ENCODE measurements at places on chromosomes 6 and 20.

- DNase-seq: no peak
Measured at GRCh38 chr20:10461495-10461894, 26.4 kb downstream of the SLX4IP start.

DNA sequence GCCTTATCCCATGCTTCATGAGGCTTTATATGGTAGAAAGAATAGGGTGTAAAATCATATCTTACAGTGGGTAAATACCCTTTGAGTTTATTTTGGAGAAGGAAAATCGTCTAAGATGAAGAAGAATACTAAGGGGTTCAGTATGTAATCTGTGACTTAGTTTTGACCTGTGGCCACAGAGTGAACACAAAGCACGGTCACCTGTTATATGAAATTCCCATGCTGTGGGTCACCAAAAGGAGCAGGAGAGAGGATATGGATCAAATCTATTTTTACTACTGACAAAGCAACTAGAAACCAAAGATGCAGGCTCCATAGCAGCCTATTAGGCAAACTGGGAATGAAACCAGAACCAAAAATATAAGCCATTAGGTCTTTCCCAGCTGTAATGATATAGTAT, 3.6 kb upstream of the HAO1 start:
- no peak for DNase-seq

GRCh38 chr6:53645859-53646258, 19.7 kb downstream of the KLHL31 start:
- no peak for DNase-seq

GRCh38 chr20:58829531-58829941, 21.2 kb downstream of the GNAS-AS1 start:
- DNase-seq: no peak

- DNase-seq: no peak
Measured at GRCh38 chr6:78854546-78854945, 12.8 kb upstream of the IRAK1BP1 start.

- DNase-seq: no peak
Measured at GRCh38 chr20:7155282-7155681, 387.8 kb downstream of the BMP2 start.

DNA sequence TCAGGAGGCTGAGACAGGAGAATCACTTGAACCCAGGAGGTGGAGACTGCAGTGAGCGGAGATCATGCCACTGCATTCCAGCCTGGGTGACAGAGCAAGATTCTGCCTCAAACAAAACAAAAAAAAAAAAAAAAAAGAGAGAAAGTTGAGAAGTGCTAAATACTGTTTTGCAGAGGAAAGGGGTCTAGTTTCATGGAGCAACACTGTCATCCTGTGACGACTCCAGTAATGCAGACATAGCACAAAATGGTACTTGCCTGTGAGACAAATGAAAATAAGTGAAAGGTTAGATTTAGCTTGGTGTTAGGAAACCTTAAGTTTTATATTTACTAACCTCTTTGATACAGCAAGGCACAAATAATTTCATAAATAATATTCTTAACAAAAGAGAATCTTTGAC, 29.7 kb downstream of the CEP162 start:
- DNase-seq: no peak

Measured in inflammatory macrophage treated with lipopolysaccharide for 1 hour (primary cell).